ENCODE measurements at places on chromosomes 2 and 18.

GRCh38 chr2:22596306-22596705 lies 788.7 kb upstream of the KLHL29 start:
- DNase-seq, result no peak

- DNase-seq, result no peak
Measured at GRCh38 chr18:55497825-55498403, 90.1 kb downstream of the TCF4 start.

GRCh38 chr2:174051741-174052583 lies 86.8 kb upstream of the SP3 start:
- no peak for DNase-seq

DNA sequence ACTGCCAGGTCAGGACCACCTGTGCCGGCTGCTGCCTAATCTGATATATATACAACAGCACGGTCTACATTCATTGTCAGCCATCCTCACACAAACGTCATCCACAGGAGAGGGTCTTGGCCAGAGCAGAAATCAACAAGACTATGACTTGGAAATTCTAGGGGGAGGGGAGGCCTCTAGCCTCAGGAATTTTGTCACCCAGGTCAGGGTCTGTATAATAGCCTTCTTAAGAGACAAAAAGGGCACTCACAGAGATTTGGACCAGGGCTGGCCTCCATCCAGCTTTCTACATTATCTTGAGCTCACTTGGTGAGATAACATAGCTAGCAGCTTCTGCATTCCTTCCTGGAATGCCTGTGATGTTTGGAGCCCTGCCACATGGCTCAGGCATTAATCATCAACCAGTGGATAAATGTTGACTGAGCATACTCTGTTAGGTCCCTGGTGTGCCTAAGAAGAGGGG lies 50.4 kb upstream of the CTIF start:
- no peak for DNase-seq

GRCh38 chr2:58620093-58620492 lies 379.0 kb upstream of the FANCL start:
- no peak for DNase-seq

GRCh38 chr2:85698184-85698879 lies 4.2 kb downstream of the GNLY start:
- DNase-seq, result no peak

- DNase-seq, result no peak
Measured at GRCh38 chr2:54999182-54999581, 51.1 kb downstream of the RTN4 start.

GRCh38 chr2:241803387-241804325 lies 5.3 kb upstream of the NEU4 start:
- DNase-seq, result peak; percentile 71

- no peak for DNase-seq
Measured at GRCh38 chr2:219099329-219099728, 38.6 kb upstream of the IHH start.

- DNase-seq, result peak; percentile 21
Measured at GRCh38 chr2:177753682-177754491, 318.7 kb downstream of the PDE11A start.

DNA sequence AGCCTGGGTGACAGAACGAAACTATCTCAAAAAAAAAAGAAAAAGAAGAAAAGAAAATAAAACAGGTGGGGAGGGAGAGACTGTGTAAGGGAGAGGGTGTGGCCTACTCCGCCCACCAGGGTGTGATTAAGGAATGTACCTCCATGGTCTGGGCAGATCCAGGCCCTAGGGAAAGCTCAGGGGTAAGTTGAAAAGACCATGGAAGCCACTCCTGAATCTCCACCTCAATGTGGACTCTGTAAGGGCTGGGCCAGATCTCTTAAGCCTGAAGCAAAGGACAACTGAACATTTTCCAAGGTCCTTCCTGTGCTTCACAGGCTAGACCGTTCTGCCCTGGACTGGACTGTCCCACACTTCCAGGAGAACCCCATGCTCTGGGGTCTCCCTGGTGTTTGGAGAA lies 9.7 kb upstream of the ATG16L1 start:
- no peak for DNase-seq

- DNase-seq, result no peak
Measured at GRCh38 chr18:76571689-76572088, 76.6 kb upstream of the ZNF516 start.

- DNase-seq, result peak; percentile 27
Measured at GRCh38 chr2:174327841-174328113, 7.0 kb upstream of the SP9 start.

GRCh38 chr2:10876963-10877362 lies 34.8 kb upstream of the KCNF1 start:
- no peak for DNase-seq

DNA sequence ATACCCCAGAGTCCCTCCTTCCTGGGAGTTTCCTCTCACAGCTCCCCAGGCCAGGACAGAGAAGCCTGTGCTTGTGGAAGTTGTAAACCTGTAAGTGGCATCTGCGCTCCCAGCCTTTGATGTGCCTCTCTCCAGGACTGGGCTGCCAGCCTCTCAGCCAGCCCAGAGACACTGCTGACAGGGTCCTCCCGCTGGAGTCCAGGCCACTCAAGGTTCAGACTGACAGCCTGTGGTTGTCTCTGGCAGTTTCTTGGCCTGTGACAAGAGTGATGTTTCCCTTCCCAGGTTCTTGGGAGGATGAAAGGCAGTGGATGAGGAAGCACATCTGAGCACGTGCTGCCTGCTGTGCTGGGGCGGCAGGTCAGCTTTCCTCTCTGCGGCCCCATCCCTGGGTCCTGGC lies 3.0 kb downstream of the SLC35F6 start:
- DNase-seq, result no peak

DNA sequence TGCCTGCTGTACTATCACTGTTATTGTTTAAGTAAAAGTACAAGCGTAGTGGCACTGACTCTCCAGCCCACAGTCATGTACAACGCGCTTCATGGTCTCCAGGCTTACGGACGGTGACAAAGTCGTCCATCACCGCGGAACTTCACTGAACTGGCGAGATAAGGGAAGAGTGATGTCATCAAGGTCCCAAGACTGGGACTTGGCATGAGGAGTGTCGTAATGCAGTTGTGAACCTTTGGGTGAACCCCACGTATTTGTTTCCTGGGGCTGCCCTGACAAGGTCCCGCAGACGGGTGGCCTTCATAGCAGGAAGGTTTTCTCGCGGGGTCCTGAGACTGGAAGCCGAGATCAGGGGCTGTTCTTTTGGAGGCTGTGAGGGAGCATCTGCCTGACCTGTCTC lies 17.3 kb downstream of the NFATC1 start:
- DNase-seq, result no peak

GRCh38 chr2:43059183-43059897 lies 167.1 kb downstream of the ZFP36L2 start:
- DNase-seq, result no peak

DNA sequence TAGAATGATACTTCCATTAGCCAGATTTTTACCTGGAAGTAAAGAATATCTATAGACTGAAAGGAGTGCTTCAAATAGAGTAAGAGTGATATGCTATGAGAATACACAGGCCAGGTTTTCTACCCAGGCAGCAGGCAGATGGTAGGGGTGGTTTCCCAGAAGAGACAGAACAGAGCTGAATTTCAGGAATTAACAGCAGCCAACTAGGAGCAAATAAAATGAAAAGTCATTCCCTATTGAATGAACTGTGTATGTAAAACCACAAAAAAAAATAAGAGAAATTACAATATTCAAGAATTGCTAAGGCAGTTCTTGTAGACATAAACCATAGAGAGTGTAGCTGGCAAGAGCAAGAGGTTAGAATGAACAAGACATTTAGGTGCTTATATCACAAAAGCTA lies 336.8 kb downstream of the KCNJ3 start:
- DNase-seq, result no peak

DNA sequence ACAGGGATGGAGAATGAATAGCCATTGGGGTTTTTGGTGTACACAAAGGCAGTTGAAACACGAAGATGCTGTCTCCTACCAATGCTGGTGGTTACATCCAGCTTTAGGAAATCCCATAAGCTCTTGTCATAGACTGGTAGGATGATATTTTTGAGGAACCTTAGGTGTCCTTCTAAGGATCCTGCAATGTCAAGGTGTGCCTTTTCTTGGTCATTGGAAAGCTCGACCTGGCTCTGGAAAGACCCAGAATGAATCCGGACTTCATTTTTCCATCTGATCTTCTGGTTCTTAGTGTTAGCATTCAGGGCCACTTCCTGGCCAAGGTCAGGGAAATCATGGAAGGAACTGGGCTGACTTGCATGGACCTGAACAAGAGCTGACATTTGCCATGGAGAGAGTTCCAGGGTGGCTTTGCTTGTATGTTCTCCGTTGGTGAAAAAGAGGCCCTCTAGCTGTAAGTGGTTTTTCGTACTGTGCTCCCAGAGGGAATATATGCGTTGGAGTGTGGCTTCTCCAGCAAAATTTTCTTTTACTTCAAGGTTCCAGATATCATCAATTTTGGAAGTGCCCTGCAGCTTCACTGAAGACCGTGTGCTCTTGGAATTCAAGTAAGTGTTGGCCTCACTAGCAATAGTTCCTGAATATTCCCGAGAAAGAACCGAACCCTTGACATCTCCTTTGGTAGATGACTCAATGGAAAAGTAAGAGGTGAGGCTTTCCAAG lies 38.0 kb downstream of the APOB start:
- no peak for DNase-seq

GRCh38 chr18:39058386-39059000 lies 1492.9 kb upstream of the CELF4 start:
- no peak for DNase-seq

- DNase-seq, result no peak
Measured at GRCh38 chr2:68363721-68364120, 1.4 kb upstream of the PLEK start.

- no peak for DNase-seq
Measured at GRCh38 chr2:156565066-156565710, 129.0 kb downstream of the GPD2 start.

DNA sequence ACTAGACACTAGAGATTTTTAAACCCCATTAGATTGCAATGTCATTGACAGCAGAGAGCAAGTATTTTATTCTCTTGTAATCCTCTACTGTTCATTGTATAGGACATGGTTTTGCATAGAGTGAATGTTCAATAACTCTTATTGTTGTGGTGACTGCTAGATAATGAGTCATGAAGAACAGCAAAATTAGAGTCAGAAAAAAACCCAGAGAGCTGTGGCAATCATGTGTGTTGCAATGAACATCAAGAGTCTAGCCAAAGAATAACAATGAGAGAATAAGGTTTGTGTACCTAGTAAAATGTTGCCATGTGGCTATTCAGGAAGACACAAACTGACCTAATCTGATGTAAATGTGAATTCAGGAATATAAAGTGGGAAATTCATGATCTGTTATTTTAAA lies 684.0 kb downstream of the DSC3 start:
- no peak for DNase-seq

Data from B cell (primary cell).